ENCODE measurements at places on chromosomes 12 and 14.

DNA sequence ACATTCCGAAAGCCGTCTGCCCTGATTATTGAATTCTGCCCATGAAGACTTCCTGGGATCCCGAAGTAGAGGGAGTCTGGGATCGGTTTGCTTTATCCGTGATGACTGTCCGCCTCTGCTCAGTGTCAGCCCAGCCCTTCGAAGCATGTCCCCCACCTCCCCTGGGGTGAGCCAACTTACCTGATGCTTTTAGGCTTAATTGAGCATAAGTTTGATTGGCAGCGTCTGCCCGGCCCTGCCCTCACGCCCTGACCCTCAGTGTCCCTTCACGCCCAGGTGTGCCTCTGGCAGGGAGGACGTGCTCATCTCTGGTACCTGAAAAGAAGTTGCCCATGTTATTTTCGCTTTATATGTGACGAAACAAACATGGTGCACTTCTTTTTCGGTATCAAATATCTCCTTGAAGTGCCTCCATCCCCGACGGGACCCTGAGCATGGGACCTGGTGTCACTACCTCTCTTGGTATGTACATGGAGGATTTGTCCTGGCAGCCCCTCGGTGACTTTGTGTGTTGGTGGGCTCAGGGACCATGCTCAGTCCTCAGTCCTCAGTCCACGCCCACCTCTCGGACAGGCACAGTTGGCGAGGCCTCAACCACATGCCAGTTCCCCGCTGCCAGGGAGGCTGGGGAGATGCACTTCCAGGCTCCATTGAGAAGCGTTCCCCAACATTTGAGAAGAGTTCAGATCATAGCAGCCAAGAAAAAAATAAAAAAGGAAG, 130.1 kb upstream of the RTL1 start:
- H3K36me3 ChIP-seq, result no peaks in the 10 kb centered on the region
- H3K4me1 ChIP-seq, result no peaks in the 10 kb centered on the region

DNA sequence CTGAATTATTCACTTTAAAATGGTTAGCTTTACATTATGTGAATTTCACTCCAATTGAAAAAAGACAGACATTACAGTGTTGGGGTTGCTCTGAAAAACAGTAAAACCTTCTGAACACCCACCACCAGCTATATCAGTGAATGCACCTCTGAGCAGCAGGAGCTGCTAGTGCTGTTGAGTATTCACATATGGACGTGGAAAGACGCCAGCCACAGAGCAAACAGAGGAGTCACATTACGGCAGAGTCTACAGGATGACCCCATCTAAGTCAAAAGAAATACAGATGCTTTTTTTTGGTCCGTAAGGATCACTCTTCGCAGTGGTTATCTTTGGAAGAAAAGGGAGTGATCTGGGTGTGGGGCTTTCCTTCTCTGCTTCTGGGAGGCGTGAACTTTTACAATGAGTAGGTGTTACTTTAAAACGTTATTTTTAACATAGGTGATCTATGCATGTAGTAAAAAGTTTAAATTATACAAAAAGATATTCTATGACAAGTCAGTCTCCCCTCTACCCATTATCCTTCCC, 4.5 kb downstream of the HVCN1 start:
- DNase-seq, result no peak
- peaks cover 50% of the 10 kb centered on the region for H3K27me3 ChIP-seq
- peaks cover 11% of the 10 kb centered on the region for H3K4me1 ChIP-seq
- no peak overlapping the region for H3K27ac ChIP-seq
- peaks cover 2% of the 10 kb centered on the region for H3K36me3 ChIP-seq
- no peak overlapping the region for H3K4me3 ChIP-seq

- no peak overlapping the region for H3K27ac ChIP-seq
- no peaks in the 10 kb centered on the region for H3K27me3 ChIP-seq
- H3K36me3 ChIP-seq, result no peaks in the 10 kb centered on the region
- no peak overlapping the region for H3K4me3 ChIP-seq
- no peak for DNase-seq
- H3K4me1 ChIP-seq, result no peaks in the 10 kb centered on the region
Observed at GRCh38 chr12:40551466-40551865, 140.8 kb upstream of the CNTN1 start.

GRCh38 chr14:99986396-99986795, 78.8 kb upstream of the EVL start:
- no peak overlapping the region for H3K4me3 ChIP-seq
- H3K36me3 ChIP-seq, result no peaks in the 10 kb centered on the region
- DNase-seq, result no peak
- no peak overlapping the region for H3K27ac ChIP-seq

Data from Calu3 (cell line).